ENCODE measurements at places on chromosomes 4 and X.

DNA sequence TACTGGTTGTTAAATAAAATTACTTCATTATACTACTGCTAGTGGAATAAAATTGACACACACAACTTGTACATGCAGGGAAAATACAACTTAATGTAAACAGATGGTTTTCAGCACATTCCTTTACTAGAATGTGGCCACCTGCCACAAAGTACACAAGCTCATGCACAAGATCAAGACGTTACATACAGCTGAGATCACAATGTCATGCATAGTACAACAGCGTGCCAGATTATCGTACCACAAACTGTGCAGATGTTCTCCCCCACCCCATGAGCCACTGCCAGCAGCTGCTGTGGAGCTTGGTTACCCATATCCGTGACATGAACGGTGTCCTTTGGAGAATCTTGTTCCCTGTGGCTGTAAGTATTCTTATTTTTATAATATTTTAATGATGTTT, 27.7 kb downstream of the FBXO8 start:
- no peak for DNase-seq

- DNase-seq = no peak
Observed at GRCh38 chr4:124111411-124111810, 601.1 kb downstream of the ANKRD50 start.

- DNase-seq = no peak
Observed at GRCh38 chrX:46693149-46693548, 65.8 kb downstream of the SLC9A7 start.

GRCh38 chr4:48205107-48205506, 64.5 kb downstream of the TEC start:
- DNase-seq = no peak
